ENCODE measurements at places on chromosomes 6 and 20.

DNA sequence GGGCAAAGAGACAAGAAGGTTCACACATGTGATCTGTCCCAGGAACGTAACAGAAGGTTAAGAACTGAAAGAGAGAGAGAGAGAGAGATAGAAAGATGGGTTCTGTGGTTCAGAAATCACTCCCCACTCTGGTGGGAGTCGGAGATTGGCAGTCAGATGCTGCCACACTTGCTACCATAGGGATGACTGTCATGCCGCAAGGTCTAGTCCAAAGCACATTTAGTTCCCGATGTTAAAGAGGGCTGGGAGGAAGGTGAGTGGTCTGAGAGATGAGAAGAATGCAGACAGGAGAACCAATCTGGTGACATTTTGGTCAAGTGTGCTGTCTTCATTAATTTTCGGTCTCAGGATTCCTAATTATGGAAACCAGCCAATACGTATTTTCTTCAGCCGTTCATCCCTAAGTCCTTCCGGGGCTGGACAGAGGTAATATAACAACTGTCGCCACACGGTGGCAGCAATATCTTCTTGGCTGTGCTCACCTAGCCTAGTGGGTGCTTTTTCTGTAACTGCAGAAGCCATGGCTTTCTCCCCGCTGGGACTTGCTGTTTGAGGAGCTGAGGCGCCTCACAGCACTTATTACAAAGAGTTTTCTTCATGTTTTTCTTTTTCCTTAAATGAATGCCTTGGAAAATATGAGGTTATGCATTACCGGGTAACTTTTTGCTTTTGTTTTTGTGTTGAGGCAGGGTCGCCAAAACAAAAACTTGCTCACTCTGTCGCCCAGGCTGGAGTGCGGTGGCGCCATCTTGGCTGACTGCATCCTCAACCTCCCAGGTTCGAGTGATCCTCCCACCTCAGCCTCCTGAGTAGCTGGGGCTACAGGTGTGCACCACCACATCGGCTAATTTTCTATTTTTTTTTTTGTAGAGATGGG, 46.0 kb downstream of the SLC35D3 start:
- no peak for DNase-seq

- no peak for DNase-seq
Measured at GRCh38 chr6:32964776-32965175, 3.6 kb upstream of the BRD2 start.

- no peak for DNase-seq
Measured at GRCh38 chr6:134795001-134795400, 154.9 kb downstream of the ALDH8A1 start.

DNA sequence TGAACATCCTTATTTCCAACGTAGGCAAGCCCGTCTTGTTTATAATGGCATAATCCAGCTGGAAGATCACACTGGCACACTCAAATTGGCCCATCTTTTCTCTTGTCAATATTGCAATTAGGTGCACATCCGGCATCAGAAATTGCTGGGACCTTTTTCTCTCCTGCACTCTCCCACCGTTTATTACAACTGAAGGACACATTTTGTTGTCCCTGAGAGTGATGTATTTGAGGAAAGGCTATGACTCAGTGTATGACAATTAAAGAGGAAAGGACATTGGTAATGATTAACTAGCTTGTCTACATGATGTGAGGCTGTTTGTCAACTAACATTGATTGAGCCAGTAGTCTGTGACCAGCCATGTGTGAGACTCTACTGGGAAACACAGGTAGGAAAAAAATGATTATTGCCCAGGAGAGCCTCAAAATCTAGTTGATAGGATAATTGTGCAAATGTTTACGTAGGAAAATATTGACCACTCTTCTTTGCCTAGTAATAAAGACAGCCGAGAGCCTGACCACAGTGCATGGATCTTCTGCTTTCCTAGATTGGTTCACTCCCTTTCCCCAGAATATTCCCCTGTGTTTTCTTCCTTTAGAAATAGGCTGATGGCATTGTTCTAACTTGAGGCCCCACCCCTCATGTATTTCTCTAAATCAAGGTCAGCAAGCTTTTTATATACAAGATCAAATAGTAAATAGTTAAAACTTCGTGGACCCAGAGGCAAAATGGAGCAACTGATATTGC, 230.0 kb upstream of the BTBD3 start:
- DNase-seq = no peak

DNA sequence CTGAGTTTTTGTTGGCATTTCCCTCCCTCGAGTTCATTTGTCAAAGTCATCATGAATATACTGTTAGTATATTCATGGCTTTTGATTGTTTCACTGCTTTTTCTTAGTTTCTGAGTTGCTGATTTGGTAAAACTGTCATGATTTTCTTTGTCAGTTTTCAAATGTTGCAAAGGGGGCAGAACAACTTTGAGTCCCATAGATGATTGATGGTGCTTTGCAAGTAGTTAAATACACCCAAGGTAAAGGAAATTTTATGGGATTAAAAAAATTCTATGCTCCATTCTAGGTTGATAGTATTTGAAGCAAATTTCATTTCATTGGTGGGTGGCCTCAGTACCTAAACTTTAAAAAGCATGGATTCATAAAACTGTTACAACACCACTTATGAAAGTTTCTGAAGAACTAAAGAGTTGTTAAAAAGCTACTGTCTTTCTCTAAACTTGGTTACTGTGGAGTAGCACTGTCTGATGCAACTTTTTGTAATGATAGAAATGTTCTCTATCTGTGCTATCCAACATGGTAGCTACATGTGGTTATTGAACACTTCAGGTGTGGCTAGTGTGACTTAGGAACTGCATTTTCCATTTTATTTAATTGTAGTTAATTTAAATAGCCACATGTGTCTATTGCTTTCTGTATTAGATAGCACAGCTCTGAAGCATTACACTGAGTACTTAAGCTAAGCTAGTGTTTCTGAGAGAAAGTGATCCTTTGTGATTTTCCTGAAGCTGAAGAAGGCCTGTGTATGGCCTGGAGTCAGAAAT, 153.6 kb downstream of the ZFAND3 start:
- no peak for DNase-seq

GRCh38 chr6:5871296-5871695, 135.4 kb downstream of the NRN1 start:
- DNase-seq = no peak

GRCh38 chr20:19253316-19253715, 40.9 kb downstream of the SLC24A3 start:
- no peak for DNase-seq

- DNase-seq = no peak
Measured at GRCh38 chr6:148736774-148737412, 9.9 kb upstream of the UST start.

GRCh38 chr20:24149175-24149574, 160.6 kb upstream of the GGTLC1 start:
- DNase-seq = no peak

GRCh38 chr20:3783068-3783489, 1.8 kb upstream of the SPEF1 start:
- no peak for DNase-seq

DNA sequence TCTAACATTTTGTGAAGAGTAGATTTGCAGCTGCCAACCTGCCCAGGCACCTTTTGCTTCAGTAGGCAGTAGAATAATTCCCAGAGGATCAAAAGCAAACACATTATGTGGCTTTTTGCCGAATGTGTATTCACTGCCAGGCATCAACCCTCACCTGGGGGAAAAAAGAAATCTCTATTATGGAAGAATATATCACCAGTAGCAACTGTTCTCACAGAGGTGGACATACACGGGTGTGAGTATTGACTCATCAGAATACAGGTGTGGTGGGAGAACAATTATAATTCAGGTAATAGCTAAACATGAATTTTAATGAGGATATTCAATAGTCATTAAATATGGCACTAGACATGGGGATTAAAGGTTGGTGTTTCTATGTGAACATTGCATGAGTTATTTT, 910.7 kb downstream of the TFAP2A start:
- DNase-seq = peak; percentile 54

DNA sequence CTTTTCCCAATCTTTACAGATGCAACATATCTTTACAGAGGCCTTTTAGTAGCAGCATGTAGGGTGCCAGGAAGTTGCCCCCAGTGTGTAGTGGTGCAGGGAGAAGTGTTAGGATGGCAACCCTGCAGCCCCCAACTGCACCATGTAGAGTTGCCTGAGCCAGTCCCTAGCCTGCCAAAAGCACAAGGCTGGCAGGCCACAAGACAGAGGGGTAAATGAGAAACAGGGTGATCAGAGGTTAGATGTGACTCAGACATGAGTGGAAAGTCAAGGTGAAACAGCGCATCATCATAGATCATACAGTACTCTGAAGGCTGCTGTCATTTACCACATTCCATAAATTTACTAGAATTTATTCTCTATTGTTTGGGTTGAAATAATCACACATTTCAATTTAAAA, 467.5 kb downstream of the PRKN start:
- DNase-seq = no peak

DNA sequence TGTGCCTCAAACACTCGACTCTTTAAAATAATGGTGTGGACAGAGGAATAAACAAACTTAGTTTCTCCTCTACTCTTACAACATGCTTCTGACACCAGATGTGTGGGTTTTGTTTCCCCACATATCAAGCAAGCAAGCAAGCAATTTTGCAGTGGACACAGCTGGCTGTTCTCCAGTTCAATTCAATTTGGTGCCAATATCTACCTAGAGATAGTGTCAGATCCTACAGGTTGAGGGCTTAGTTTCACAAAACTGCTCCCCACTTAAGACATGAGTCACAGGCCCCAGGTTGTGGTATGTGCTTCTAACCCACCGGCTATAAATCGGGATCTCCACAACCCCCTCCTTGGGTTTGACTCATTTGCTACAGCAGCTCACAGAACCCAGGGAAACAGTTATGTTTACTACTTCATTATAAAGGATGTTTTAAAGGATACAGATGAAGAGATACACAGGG, 131.4 kb upstream of the TRAF3IP2 start:
- DNase-seq = no peak

- DNase-seq = no peak
Measured at GRCh38 chr20:33092361-33092760, 12.9 kb downstream of the BPIFB4 start.

DNA sequence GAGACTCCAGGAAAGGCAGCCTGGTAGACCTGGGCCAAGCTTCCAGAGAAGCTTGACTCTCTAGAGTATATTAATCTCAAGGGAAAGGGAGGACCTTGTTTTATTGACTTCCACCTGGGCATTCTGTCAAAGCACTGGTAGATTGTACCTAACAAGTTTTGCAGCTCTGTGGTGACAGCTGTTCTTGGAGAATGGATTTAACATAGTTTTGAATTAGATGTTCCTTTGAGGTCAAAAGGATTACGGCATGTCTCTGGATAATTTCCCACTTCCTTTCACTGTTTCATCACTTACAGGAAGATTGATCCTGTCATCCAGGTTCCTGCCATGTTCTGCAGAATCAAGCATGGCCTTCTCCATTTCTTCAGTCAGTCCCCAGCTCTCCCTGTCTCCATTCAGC, 246.0 kb downstream of the PHACTR1 start:
- no peak for DNase-seq

GRCh38 chr6:157832250-157832967, 9.4 kb downstream of the SNX9 start:
- DNase-seq = no peak

GRCh38 chr6:106608080-106608668, 21.1 kb downstream of the RTN4IP1 start:
- no peak for DNase-seq

DNA sequence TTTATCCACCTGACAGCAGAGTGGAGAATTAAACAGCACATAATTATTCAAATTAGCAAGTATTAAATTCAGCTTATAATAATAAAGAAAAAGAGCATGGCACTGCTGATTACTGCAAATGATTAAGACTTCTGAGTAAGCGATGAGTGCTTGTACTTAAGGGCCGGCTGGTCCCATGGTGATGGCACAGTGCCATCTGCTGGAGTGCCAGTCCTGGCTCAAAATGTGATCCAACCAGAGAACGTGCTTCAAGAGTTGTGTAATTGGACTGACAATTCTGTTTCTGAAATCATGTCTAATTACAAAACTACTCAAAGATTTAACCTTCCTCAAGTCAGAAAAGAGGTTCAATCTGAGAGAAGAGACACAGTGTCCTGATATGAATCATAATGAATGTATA, 181.6 kb upstream of the RGS17 start:
- DNase-seq = no peak

DNA sequence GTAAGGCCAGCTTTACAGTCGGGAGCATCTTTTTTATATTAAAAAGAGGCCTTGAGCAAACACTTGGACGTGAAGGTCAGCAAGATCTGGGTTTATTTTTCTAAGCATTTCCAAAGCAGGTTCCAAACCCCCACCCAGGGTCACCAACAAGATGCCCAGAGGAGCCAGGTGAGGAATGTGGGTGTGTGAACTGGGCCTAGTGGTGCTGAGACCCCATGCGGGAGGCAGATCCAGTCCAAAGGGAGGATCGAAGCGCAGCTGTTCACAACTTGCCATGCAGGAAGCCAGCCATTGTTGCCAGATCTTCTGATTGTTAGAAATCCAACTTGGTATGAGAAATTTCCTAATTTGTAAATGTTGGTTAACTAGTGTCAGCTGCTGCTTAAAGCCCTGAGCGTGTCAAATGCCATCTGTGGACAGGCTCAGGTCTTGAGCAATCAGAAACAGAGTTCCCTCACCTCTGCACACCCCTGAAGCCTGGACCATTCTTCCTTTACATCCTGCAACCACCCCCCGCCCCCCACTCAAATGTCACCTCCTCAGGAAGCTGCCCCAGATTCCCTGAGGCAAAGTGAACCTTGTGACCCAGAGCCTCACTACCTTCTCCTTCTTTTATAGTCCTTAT, 46.5 kb downstream of the NFATC2 start:
- DNase-seq = no peak

DNA sequence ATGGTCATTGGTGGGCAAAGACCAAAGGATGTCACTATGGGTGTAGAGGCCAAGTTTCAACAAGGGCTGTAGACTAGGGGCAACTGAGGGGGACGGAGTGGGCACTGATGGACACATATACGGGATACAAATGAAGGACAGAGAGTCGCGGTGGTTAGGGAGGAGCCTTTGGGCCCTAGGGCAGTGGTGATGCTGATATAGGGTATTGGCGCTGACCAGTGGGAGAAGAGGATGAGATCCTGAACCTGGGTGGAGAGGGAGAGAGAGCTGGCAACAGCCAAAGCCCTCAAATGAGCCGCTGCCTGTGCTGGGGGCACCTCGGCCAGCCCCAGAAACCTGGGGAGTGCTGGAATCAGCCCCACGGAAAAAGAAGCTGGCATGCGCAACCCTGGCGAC, 1.6 kb downstream of the CDH22 start:
- DNase-seq = no peak

DNA sequence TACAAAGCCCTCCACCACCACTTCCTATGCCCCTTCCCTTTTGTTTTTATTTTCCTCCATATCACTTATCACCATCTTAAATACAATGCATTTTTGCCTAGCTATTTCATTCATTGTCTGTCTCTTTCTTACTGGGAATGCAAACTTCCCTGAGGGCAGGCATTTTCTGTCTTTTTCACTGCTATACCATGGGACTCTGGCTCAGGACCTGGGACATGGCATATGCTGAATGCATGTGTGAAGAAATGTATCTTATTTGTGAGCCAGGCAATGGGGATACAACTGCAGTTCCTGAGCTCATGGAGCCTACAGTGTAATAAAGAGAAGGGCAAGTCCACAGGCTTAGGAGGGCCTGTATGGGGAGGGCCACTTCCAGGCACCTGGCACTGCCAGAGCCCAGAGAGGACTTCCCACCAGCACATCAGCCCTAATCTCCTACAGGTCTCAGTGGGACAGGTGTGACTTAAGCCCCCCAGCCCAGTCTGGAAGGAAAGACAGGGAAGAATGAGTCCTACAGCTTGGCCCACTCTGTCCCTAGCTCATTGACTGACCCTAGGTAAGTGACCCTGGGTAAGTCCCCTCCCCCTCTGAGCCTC, 43.2 kb downstream of the TFEB start:
- DNase-seq = no peak

- DNase-seq = no peak
Measured at GRCh38 chr20:43909720-43910119, 4.9 kb upstream of the TOX2 start.
